Mesothelial cell of epicardium (in vitro differentiated cells): ENCODE measurements at places on chromosomes 11 and 22.

- DNase-seq, result no peak
These were observed 9.0 kb upstream of the SPINDOC start for GRCh38 chr11:63804259-63804658.

DNA sequence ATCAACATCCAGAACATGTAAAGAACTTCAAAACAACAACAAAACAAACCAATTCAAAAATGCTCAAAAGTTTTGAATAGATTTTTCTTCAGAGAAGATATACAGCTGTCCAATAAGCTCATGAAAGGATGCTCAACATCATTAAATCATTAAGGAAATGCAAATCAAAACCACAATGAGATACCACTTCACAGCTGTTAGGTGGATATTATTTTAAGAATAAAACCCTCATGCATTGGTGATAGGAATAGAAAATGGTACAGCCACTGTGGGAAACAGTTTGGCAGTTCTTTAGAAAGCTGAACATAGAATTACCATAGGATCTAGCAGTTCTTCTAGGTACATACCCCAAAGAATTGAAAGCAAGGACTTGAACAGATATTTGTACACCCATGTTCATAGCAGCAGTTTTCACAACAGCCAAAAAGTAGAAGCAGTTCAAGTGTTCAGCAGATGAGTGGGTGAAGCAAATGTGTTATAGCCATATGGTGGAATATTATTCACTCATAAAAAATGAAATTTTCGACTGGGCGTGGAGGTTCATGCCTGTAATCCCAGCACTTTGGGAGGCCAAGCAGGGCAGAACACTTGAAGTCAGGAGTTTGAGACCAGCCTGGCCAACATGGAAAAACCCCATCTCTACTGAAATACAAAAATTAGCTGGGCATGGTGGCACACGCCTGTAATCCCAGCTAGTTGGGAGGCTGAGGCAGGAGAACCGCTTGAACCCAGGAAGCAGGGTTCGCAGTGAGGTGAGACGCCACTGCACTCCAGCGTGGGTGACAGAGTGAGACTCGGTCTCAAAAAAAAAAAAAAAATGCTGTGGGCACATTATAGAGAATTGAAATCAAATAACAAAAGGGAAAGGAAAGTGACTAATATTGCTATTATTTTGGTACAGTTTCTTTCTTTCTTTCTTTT lies 42.9 kb downstream of the CBL start:
- DNase-seq, result no peak

GRCh38 chr22:25353516-25354445 lies 134.3 kb downstream of the CRYBB2 start:
- DNase-seq, result no peak

- DNase-seq, result no peak
These were observed 100.7 kb upstream of the SEZ6L start for GRCh38 chr22:26068571-26068970.

DNA sequence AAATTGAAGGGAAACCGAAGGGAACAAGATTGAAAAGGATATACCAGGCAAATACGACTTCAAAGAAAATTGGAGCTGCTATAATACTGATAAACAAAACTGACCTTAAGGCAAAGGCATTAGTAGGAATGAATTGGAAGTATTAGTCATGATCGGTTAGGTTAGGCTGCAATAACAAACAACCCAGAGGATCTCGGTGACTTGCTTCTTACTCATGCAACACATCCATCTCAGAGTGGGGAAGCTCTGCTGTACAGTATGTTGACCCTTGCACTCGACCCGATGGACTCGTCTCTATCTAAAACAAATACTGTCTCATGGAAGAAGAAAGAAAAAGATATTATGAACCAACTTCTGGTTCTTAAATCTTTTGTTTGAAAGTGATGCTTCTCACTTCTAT lies 42.3 kb downstream of the SPATA19 start:
- DNase-seq, result no peak

- DNase-seq, result no peak
These were observed 119.1 kb upstream of the CD82 start for GRCh38 chr11:44446366-44446762.

GRCh38 chr11:77560605-77561004 lies 29.1 kb upstream of the AQP11 start:
- no peak for DNase-seq

DNA sequence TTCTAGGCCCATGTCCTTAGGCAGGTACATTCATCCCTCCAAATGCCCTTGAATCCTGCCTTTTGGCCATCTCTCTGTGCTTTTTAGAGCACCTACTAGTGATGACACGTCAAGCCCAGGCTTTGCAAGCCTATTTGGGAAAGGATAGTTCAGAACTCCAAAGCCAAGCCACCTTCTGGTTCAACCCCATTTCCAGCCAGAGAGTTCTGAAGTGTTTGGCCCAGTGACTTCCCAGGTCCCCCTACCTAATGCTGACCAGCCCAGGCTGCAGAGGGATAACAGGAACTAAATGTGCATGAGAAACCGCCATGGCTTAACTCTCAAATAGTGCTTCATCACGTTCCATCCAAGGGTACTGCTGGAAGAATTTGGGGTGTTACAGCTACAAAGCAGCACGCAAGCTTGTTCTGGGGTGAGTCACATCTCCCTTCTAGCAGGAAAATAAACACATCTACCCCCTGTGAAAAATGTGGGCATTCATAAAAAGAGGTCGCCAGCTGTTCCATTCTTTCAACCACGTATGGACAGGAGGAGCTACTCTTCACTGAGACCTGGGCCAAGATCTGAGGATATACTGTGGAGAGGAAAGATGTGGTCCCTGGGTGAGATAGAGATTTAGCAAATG lies 2.0 kb upstream of the FXYD6 start:
- peak; percentile 19 for DNase-seq

DNA sequence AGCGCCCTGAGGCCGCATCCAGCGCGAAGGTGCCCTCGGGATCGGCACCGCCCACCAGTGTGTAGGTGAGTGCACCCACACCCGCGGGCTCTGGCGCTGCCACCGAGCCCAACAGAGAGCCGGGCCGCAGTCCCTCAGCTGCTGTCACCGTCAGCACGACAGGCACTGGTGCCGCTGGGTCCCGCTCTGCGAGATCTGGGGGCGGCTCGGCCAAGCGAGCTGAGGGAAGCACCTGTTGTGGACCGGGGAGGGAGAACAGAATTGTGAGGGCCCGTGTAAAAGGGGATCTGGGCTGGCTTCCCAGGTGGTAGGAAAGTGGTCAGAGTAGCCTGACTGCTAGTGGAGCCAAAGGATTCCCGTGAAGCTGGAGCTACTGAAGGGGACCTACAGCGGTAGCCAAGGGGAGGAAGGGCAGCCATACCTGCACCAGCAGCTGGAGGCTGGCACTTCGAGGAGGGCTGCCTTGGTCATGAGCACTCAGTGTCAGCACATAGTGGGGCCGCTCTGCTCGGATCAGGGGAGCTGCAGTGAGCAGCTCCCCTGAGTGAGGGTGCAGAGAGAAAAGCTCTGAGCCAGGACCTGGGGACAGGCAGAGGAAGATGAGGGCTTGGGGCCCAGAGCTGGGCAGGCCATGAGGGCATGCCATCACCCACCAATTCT lies 11.5 kb upstream of the TPP1 start:
- no peak for DNase-seq

DNA sequence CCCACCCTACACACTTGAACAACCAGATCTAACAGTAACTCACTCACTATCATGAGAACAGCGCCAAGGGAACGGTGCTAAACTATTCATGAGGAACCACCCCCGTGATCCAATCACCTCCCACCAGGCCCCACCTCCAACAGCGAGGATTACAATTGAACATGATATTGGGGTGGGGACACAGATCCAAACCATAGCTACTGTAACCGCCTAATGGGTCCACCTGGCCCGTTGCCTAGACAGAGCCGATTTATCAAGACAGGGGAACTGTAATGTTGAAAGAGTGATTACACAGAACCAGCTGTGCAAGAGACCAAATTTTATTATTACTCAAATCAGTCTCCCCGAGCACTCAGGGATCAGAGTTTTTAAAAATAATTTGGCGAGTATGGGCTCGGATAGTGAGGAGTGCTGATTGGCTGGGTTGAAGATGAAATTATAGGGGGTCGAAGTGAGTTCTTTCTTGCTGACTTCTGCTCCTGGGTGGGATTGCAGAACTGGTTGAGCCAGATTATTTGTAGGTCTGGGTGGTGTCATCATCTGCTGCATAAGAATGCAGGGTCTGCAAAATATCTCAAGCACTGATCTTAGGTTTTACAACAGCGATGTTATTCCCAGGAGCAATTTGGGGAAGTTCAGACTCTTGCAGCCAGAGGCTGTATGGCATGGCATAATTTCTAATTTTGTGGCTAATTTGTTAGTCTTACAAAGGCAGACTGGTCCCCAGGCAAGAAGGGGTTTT lies 17.9 kb upstream of the ZC3H12C start:
- peak; percentile 59 for DNase-seq

DNA sequence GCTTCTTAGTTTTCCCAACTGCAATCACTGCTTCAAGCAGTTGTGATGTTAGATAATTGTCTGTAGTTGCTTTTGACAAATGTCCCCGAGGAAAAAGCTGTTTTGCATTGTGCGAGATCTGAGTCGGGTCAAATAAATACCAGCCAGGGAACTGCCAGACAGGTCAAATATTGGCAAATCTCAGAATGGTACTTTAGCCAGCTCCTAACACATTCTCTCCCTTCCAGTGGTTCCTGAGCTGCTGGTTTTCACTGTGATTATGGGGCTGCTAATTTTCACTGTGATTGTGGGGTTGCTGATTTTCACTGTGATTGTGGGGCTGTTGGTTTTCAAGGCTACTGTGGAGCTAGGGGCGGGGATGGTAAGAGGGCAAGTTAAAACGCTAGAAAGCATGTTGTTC lies 14.3 kb downstream of the RASSF10 start:
- no peak for DNase-seq

GRCh38 chr22:36769541-36770512 lies 6.1 kb downstream of the IFT27 start:
- DNase-seq, result no peak

- no peak for DNase-seq
These were observed 17.1 kb downstream of the CRELD2 start for GRCh38 chr22:49935561-49935960.

DNA sequence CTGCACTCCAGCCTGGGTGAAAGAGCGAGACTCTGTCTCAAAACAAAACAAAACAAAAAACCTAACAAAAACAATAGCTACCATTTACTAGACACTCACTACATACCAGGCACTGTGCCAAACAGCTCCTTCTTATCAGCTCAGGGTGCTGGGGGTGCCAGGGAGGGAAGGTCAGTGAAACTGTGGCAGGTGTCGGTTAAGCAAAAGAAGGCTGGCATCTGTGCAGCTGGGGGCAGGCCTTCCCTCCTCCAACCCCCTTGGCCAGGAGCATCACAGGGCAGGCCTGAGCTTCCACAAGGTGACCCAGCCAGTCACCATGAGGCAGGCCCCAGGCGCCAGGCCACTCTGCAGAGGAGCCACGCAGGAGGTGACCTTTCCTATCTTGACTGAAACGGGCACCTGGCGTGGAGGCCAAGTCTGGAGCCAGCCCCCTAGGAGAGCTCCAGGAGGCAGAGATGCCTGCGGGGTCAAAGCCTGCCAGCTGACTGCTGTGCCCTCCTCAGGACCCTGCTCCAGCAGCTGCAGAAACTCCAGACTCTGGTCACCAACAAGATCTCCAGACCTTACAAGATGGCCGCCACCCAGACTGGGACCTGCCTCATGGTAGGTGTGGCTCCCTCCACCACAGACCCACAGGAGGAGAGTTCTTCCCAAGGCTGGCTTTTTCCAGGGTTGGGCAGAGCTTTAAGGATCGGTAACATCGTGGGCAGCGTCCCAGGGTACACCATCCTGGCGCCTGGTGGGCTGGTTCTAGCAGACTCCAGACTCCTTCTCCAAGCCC lies 31.3 kb upstream of the DGKZ start:
- DNase-seq, result no peak

DNA sequence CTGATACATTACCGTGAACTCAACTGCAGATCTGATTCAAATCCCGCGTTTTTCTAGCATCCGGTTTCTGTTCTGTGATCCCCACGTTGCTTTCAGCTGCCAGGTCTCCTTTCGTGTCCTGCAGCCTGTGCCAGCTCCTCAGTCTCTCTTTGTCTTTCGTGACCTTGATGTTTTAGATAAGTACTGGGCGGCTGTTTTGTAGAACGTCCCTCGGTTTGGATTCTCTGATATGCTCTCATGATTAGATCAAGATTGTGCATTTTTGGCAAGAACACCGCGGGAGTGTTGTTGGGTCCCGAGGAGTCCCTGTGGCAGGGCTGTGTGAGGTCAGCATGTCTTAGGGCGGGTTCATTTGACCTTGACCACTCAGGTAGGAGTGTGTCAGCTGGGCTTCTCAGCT lies 38.6 kb downstream of the KCNQ1 start:
- no peak for DNase-seq

DNA sequence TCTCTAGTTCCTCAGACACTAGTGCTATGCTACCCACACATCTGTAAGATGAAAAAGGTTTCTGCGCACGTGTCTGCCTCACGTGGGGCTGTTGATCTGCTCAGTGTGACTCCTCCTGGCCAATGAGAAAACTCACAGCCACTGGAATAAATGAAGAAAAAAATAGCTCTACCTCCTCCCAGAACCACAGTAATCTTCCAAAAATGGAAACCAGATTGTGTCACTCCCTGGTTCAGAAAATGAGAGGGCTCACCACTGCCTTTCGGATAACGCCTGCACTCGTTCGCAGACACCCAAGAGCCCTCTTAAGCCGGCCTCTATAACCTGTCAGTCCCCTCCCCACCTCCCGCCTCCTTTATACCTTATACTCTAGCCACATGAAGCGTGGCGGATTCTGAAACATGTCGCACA lies 5.1 kb downstream of the APBB1 start:
- no peak for DNase-seq

- peak; percentile 64 for DNase-seq
These were observed 5.0 kb downstream of the IGSF22 start for GRCh38 chr11:18720808-18721560.

DNA sequence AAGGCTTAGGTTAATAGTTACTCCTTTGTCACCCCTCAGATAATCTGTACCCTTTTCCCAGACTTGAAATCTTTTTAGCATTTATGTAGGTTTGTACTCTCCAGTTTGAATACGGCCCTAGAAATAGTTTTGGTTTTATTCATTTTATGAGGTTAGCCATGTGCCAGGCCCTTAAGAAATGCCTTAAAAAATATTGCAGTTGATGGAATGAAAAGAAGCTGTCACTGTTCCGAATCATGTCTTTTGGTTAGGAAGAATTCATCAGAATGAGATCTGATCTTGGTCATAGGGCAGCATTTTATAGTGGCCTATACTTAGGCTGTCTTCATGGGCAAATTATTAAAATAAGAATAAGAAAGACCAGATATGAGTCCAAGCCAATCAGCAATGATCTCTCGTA lies 14.8 kb upstream of the PRSS23 start:
- DNase-seq, result no peak

- no peak for DNase-seq
These were observed 3.0 kb upstream of the RFPL3 start for GRCh38 chr22:32354360-32355351.

GRCh38 chr11:15967166-15967565 lies 389.2 kb downstream of the SOX6 start:
- DNase-seq, result no peak

DNA sequence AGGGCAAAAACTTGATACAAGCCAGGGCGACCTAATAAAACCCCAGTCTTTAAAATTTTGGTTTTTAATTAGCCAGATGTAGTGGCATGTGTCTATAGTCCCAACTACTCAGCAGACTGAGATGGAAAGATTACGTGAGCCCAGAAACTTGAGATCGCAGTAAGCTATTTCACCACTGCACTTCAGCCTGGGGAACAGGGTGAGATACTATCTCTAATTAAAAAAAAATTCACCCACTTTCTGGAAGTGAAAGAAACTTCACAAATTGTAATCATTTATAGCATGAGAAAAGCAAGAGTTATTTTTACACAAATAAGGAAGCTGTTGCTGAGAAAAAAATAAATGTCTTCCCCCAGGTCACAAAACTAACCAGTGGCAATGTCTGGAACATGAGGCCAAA lies 882 bp upstream of the GLYATL2 start:
- no peak for DNase-seq

- DNase-seq, result no peak
These were observed 734.7 kb downstream of the KCNA4 start for GRCh38 chr11:29282088-29282487.
